ENCODE measurements at places on chromosomes 3 and 15.
A peak's percentile ranks its signal among the peaks of the same experiment; 100 is the strongest.

DNA sequence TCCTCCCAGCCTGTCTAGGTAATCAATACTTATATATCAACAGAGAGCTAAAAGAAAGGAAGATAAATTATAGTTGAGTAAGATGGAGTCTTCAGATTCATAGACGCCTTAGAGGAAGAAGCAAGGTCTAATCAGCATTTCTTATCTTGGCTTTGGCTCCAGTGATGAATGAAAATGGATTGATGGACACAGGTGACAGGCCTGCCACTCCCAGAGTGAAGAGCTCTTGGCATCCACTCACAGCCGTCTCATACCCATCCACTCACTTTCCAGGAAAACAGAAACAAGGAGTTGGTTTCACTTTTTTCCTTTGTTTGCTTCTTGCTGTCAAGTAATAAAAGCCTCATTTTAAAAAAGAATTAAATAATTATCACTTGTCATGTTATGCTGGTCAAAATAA, 168.2 kb downstream of the MFSD1 start:
- DNase-seq, result no peak

- DNase-seq, result no peak
Observed at GRCh38 chr3:64732576-64732975, 44.8 kb upstream of the ADAMTS9 start.

GRCh38 chr3:38247366-38248035, 18.1 kb upstream of the SLC22A13 start:
- peak; percentile 40 for DNase-seq

- DNase-seq, result no peak
Observed at GRCh38 chr15:40477642-40478327, 7.0 kb downstream of the CHST14 start.

DNA sequence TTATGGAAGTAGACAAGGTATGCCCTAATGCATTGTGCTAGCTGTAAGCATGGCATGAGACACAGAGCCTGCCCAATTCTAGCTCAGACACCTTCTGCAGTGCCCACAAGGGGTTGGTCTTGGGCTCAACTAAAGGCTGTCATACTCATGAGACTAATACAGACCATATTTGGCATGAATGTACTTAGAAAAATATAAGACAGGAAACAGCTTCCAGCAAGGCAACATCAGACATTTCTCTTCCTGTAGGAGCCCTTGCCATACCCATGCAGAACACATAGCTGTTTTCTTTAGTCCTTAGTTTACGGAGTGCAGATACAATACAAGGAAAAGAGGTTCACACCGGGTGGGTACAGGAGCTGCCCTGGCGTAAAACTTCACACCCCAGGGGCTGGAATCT, 30.5 kb upstream of the NR1I2 start:
- no peak for DNase-seq

DNA sequence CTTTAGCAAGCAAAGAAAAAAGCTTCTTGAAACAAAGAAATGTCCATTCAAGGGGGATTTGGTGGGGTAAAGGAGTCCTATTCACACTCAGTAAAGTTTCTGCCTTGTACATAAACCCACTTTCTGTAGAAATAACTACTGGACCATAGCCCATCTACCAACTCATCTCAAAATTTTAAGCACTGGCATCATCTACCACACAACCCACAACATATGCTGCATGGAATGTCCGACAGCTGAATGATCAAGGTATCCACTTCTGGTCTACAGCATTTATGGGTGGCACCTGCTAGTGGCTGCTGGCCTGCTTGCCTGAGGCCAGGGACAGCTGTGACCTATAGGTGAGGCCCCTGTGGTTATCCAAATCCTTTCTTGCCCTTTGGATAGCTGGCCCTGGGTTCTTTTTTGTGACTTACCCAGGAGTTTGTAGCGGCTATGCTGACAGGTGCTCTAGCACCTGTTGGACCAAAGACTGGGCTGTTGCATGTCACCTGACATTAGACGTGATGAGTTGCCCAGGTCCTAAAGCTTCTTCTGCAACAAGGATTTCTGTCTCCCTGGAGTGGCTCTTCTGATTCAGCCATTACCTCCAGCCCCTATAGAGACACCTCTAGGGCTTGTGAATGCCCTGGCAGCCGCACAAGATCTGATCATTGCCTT, 19.2 kb upstream of the MEF2A start:
- DNase-seq, result no peak

DNA sequence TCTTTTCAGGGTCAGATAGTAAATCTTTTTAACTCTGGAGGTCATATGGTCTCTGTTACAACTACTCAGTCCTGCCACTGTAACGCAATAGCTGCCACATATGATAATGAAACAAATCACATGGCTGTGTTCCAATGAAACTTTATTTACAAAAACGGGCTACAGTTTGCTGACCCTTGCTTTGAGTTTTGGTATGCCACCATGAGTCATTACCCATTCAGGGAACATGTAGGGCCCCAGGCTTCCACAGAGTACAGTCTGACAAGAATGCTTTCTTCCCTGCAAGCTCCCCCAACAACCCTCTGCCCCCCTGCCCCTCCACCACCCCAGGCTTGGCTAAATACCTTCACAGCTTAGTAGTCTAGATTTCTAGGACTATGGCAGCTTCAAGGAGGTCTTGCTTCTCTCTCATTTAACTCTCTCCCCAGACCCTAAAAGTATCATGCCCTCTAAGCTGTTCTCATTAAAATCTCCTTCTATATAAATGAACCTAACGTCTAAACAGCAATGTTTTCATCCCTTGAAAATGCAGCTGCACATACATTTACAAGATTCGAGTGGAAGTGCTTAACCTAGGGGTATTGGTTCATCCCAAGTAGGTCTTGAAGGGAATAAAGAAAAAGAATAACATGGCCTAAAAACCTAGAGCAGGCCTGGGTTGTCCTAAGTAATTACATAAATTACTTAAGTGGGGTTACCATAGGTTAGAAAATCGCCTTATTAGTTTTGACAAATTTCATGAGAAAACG, 117.8 kb upstream of the PRICKLE2 start:
- DNase-seq, result no peak

- no peak for DNase-seq
Observed at GRCh38 chr15:83732196-83732595, 78.3 kb downstream of the ADAMTSL3 start.

- DNase-seq, result no peak
Observed at GRCh38 chr3:46089237-46090011, 62.1 kb upstream of the XCR1 start.

DNA sequence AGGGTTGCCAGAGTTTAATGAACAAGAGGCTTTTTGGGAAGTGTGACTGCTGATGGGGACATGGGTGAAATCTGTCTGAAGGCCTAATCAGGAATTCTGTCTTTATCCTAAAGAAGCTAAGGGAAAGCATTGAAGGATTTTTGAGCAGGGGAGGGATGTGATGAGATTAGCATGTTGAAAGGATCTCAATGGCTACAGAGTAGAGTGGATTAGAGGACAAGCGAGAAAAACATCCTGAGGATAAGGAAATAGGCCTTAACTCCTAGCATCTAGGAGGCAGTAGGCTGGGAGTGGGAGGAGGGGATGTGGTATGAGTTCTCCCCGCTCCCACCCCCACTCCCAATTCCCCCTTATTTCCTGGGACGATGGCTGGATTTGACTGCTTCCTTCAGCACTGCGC, 35.1 kb upstream of the SNTN start:
- DNase-seq, result no peak

DNA sequence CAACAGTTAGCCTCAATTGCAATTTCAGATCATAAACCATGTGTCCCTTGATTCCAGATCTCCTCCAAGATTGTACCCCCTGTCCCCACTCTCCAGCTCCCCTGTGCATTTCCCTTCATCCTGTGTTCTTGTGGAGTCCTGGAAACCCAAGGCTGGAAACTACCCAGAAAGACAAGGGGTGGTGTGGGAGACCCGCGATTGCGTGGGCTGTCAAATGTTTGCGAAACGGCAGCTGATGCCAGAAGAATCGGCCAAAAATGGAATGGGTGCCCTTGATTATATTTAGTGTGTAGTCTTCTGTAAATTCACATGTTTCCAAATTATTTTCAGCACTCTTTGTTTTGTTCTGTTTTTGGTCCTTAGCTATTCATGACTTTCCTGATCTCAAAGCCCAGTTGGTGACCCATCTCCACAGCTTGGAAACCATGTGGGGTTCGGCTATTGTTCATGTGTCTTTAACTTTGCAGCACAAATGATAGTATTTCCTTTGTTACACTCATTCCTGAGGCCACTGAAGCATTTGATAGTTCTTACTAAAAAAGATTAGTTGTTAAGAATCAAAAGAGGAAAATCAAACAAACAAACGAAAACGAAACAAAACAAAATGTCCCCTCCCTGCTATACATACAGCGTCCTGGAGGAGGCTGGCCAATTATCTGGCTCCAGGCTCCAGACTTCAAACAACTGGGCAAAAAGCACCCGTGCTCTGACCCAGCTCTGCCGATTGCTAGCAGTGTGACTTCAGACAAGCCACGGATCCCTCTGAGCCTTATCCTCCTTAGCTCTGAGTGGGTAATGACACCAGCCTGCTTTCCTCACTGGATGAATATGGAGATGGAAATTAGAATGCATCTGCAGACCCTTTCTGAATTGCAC, 120.9 kb downstream of the CACNA2D3 start:
- DNase-seq, result no peak

- DNase-seq, result no peak
Observed at GRCh38 chr15:85116066-85116465, 134.4 kb downstream of the PDE8A start.

GRCh38 chr3:87350367-87351199, 74.2 kb upstream of the POU1F1 start:
- no peak for DNase-seq

DNA sequence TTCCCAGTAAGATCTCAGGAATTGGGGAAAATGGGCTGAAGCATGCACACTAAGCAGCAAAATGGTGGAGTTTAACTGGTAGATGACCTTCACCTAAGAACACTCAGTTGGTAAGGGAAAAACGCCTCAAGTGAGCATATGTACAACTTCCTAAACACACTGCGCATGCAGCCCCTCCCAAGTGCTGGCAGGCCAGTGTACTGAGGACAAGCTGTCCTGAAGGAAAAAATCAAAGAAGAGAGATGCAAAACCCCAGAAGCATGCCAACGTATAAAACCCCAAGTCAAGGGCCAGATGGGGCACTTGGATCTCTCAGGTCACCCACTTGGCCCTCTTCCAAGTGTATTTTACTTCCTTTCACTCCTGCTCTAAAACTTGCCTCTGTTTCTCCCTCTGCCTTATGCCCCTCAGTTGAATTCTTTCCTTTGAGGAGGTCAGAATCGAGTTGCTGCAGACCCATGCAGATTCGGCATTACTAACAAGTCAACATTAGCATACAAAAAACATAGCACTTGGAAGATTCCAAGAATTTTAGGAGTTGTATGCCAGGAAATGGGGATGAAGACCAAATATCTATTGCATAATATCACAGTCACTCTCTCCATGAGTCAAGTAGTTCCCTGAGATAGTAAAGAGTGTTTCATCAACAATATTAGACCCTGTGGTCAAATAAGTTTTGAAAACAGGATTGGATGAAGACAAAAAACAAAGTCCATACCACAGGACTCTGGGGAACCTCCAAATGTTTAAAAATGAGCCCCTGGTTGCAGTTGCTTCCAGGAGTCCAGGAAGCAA, 10.8 kb upstream of the FYCO1 start:
- DNase-seq, result no peak

DNA sequence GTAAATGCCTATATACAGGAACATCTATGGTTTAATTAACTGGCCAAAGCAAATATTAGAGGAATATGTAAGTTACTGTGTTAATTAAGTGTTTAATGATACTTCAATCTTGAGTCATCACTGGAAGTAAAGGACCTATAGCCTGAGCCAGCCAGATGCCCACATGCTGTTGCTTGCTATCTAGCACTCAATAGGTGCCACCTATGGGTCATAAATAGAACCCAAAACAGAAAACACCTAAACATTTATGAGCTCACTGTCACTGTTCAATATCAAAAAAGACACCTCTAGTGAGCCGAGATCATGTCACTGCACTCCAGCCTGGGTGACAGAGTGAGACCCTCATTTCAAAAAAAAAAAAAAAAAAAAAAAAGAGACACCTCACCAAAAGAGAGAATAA, 48.4 kb upstream of the IP6K2 start:
- no peak for DNase-seq
